HFFc6 (cell line): ENCODE measurements at places on chromosomes 11 and 22.

DNA sequence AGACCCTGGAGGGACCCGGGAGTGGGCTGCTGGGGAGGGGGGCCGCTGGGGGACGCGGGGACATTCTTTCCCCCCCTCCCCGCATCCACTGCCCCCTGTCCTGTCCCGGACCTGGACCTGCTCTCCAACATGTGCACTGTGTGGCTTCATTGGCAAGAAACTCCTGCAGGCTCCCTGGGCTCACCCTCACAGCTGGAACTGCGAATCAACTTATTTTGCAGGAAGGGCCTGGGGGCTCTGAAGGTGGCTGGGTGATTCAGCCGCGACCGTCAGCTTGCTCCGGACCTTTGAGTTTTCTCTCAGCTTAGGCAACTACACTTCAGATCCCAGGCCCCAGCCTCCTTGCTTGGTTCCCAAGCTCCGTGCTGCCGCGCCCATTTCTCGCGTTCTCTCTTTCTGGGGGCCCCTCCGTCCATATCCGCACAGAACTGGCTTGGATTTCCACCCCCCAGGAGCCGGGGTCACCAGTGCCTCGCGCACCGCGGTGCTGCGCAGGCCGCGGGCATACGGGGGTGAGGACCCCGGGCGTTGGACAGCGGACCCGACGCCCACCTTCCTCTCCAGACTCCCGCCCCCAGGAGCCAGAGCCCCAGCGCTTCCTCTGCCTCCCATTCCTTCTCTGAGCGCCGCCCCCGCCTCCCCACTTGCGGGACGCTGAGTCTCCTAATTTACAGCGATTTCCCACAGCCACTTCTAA is 471 bp upstream of the AHNAK start:
- DNase-seq = peak; percentile 63

DNA sequence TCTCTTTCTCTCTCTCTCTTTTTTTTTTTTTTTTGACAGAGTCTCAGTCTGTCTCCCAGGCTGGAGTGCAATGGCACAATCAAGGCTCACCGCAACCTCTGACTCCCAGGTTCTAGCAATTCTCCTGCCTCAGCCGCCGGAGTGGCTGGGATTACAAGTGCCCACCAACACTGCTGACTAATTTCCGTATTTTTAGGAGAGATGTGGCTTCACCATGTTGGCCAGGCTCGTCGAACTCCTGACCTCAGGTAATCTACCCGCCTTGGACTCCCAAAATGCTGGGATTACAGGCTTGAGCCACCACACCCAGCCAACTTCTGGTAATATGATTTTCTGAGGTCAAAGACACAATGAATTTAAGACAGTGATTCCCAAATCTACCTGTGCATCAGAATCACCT is 659.8 kb upstream of the CCDC90B start:
- no peak for DNase-seq

GRCh38 chr11:79196950-79197349 is 243.9 kb downstream of the TENM4 start:
- no peak for DNase-seq

GRCh38 chr11:104856607-104857006 is 41.7 kb downstream of the CASP12 start:
- no peak for DNase-seq

DNA sequence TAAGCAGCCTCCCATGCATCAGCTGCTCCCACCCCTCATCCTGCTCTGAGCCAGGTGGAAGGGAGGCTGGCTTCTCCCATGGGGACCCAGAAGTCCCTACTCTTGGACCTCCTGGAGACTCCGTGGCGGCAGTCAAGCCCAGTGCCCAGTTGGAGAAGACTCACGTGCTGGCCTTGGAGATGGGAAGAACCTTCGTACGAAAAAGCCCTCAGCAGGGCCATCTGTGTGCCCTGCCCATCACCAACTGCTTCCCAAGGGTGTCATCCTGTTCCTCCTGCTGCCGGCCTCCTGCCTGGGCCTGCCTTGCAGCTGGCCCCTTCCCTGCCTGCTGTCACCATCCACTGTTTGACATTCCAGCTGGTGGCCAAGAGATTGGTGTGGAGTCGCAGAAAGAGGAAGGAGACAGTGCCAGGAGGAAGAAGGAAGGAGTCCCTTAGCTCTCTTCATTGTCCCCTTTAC is 28.0 kb downstream of the ARHGAP1 start:
- no peak for DNase-seq

DNA sequence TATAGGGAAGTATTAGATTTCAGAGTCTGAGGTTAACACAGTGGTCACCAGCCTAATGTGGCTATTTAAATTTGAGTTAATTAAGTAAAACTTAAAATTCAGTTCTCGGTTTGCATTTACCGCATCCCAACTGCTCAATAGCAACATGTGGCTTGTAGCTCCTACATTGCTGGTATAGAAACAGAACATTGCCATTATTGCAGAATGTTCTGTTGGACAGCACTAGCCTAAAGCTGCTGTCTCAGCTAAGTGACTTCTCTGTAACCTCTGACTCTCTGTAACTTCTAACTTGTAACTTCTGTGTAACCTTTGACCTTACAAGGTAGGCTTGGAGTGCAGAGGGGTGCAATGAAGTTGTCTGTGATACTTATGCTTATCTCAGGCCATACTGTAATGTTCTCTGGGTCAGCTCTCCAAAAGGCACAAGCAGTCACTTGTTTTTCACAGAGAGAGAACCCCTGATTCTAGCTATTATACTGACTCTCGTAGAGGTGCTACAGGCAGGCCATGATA is 78.7 kb downstream of the ZNRF3 start:
- no peak for DNase-seq

GRCh38 chr11:88553204-88553603 is 215.7 kb upstream of the CTSC start:
- no peak for DNase-seq

DNA sequence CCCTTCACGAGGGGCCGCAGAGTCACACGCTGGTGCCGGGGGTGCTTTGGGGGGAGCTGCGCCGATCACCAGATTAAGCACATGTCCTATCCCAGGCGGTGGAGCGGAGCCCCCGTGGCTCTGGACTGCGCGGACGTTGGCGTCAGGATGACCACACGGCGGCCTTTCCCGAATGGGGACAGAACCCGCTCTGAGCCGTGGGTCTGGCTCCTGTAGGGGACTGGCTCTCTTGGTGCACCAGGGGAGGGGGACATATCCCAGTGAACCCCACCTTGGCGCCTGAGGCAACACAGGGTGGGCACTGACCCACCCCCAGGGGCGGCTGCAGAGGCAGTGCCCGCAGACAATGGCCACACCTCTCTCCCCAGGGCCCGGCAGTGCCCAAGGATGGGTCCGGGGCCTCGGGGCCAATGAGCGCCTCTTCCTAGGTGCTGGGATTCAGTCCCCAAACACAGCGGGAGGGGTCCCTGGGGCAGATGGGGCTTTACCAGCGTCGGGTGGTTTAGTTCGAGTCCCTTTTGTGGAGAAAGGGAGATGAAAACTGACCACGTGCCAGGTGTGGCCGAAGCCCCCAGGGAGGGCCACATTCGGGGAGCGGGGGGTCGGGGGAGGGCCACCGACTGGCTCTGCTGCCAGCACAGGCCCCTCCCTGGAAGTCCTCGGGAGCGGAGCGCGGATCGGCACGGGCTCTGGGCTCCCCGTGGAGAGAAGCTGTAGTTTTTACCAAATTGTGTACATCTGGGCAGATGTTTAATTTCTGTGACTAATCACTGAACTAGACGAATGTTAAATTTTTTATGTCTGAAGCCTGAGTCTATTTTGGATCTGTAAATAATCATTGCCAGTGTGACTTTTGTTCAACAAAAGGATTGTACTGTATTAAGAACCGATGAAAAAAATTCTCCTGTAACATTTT is 58.9 kb downstream of the GRAMD4 start:
- no peak for DNase-seq

- no peak for DNase-seq
Observed at GRCh38 chr22:19680911-19681862, 33.1 kb upstream of the SEPTIN5 start.
